A673 (cell line): ENCODE measurements at places on chromosomes 12 and 14. TPM values are rescaled to one million over a fixed set of nuclear protein-coding genes. Genes with fewer than 3 reads are reported as not detected.

DNA sequence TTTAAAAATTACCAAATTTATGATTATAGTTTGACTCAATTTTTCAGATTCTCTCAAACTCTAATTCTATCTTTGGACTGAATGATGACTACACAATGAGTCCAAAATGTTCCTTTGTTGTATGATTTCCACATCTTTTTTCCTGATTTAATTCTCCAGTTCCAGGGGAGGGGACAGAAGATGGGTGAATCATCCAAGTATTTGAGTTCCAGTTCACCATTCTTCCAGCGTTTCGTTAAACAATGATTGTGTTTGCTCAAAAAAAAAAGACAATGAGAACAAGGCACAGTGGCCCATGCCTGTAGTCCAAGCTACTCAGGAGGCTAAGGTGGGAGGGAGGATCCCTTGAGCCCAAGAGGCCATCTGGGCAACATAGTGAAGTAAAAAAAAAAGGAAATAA lies 23.8 kb downstream of the BAZ1A start:
- DNase-seq = no peak

DNA sequence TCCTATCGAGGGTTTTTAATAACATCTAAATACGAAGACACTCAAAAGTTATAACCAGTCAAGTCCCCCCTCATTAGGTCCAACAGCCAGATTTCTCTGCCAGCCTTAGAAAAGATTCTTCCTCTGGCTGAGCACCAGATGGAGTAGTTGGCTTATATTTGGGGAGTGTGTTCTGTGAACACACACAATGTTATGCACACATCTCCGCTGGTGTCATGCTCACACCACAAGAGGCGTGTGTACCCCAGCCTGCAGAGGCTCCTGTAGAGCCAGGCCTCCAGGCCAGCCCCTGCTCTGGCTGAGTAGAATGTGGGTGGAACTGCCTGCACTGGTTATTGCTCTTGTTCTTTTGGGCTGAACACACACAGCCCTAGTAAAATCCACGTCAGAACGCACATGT lies 64.0 kb downstream of the PIWIL1 start:
- peak; percentile 14 for DNase-seq

GRCh38 chr12:11755302-11755930 lies 105.9 kb downstream of the ETV6 start:
- DNase-seq = peak; percentile 34

DNA sequence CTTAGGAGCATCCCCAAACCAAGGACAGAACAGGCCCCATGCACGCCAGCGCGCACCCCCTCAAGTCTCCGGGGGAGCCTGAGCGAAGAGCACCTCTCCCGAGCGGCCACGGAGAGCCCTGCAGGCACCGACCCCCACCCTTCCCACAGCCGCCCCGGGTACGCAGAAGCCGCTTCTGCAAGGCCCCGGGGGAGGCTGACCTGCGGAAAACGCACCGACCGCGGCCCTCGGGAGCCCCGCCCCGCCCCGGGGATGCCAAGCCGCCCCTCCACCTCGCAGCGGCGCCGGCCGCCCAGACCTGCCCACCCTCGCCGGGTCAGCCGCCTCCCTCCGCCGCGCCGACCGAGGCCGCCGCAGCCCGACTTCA lies 385 bp downstream of the CAPRIN2 start:
- DNase-seq = no peak

Gene CPNE8
- 0.90 and 1.3 TPM in 2 replicates for total RNA-seq

Gene PLEKHG7
- not detected in 2 replicates for total RNA-seq

DNA sequence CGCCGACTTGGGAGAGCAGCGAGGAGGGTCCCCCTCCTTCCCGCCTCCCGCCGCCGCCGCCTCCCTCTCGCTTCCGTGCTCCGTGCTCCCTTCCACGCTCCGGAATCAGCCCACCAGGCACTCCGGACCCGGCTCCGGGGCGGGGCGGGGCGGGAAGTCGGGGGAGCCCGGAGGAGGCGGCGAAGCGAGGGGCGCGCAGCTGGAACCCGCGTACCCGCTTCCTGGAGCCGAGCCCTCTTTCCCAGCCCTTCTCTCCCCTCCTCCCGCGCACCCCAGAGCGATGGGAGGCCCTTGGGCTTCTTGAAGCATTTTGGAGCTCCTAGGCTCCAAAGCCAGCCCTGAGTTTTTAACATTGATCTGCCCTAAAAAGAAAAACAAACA lies at the start of gene SYNDIG1L:
Gene SYNDIG1L (minus strand): TSS at position 9 of the 381 bp plus-strand sequence. CDS start 16,466 bp downstream, outside the sequence.
- peak; percentile 6 for DNase-seq

GRCh38 chr12:103806803-103807202 lies 34.2 kb downstream of the NT5DC3 start:
- no peak for DNase-seq

Gene CLEC7A
- total RNA-seq = 0.28 and 0.39 TPM in 2 replicates

- no peak for DNase-seq
Observed at GRCh38 chr14:85400678-85401077, 129.3 kb upstream of the FLRT2 start.

DNA sequence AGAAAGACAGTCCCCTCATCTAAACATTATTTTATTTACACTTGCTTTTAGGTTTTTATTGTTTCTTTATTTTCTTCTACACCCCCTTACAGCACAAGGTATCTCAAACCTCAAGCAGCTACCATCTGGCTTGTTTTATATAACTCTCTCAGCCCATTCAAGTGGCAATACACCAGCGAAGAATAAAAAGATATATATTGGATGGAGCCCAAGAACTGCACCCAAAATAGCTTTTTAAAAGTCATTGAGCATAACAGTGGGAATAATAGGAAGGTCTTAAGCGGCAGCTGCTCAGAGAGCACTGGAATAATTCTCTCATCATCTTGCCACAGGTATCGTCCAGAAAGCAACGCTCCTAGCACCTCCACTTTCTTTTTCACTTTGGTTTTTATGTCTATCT lies 322.5 kb downstream of the SYT1 start:
- peak; percentile 44 for DNase-seq

DNA sequence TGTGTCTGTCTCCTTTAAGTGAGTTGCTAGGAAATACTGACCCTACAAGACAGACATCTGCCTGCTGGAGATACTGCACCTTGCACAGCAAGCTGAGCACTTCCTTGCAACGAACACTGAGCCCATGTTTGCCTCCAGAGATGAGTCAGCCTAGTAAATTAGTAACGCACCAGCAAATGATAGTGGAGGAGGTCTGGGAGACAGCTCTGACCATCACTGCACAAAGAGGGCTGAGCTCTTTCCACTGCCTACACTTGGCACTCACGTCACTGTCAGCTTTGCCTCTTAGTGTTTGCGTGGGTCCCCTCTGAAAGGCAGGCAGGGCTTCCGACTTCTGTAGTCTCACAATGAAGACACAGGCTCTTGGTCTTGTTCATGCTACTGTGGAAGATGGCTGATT lies 109.0 kb downstream of the APAF1 start:
- peak; percentile 64 for DNase-seq

Gene DPPA3
- total RNA-seq = not detected in 2 replicates

Gene MSRB3
- 2.1 and 2.8 TPM in 2 replicates for total RNA-seq

DNA sequence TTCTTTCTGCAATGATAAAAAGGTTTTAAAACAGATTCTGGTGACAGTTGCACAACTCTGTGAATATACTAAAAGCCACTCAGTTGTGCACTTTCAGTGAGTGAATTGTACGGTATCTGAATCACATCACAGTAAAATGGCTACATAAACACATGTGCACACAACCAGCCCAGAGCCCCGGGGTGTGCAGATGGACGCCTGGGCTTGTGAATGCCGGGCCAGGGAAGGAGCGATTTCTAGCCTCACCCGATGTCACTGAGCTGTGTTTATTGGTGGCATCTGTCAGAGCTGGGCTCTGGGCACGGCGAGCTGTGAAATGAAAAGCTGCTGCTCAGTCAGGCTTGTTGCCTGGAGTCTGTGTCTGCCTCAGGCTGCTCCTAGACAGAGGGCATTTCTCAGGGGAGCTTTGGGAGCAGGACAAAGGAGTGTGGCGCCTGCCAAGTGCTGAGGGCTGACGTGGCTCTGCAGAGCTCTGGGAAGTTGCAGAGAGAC lies 25.9 kb downstream of the RHOF start:
- DNase-seq = no peak
